Right cardiac atrium (tissue), 5 donors: ENCODE measurements at places on chromosomes 6 and 20. TPM values are rescaled to one million over a fixed set of nuclear protein-coding genes. Genes with fewer than 3 reads are reported as not detected.

THBS2 gene
- 8.7 TPM for polyA plus RNA-seq

AIF1 gene
- 14.7 TPM for polyA plus RNA-seq

DUSP22 gene
- 51.0 TPM for polyA plus RNA-seq

CLPSL1 gene
- polyA plus RNA-seq = not detected

FOXP4 gene
- polyA plus RNA-seq = 15.3 TPM

PPIL6 gene
- polyA plus RNA-seq = 2.2 TPM

BHLHE23 gene
- not detected for polyA plus RNA-seq

RTF2 gene
- 74.3 TPM for polyA plus RNA-seq

KCNK5 gene
- polyA plus RNA-seq = 1.4 TPM

TRAM2 gene
- 7.1 TPM for polyA plus RNA-seq

HAO1 gene
- polyA plus RNA-seq = not detected

ZSCAN12 gene
- 1.4 TPM for polyA plus RNA-seq

RIPOR3 gene
- 12.9 TPM for polyA plus RNA-seq

CYB5R4 gene
- polyA plus RNA-seq = 3.9 TPM

WFDC12 gene
- polyA plus RNA-seq = not detected

PRRT1 gene
- 2.6 TPM for polyA plus RNA-seq

TRIM40 gene
- not detected for polyA plus RNA-seq

CTAGE9 gene
- polyA plus RNA-seq = not detected

PPP1R14C gene
- 92.8 TPM for polyA plus RNA-seq

RSPH4A gene
- polyA plus RNA-seq = 0.20 TPM

TFAP2D gene
- not detected for polyA plus RNA-seq

CNBD2 gene
- polyA plus RNA-seq = 6.0 TPM

TREM1 gene
- 1.1 TPM for polyA plus RNA-seq

PSORS1C1 gene
- 6.5 TPM for polyA plus RNA-seq

RCAN2 gene
- polyA plus RNA-seq = 82.9 TPM

GNAS-AS1 gene
- 0.32 TPM for polyA plus RNA-seq

STMND1 gene
- not detected for polyA plus RNA-seq

ZNF311 gene
- polyA plus RNA-seq = 0.63 TPM

DUSP15 gene
- 11.0 TPM for polyA plus RNA-seq

PROCR gene
- 28.0 TPM for polyA plus RNA-seq

EBF4 gene
- polyA plus RNA-seq = 4.8 TPM

SLC26A8 gene
- not detected for polyA plus RNA-seq

CYP39A1 gene
- 3.3 TPM for polyA plus RNA-seq

MLN gene
- polyA plus RNA-seq = not detected

MUC22 gene
- 0.14 TPM for polyA plus RNA-seq

AARS2 gene
- polyA plus RNA-seq = 4.5 TPM

ARHGAP40 gene
- not detected for polyA plus RNA-seq

SRMS gene
- polyA plus RNA-seq = not detected
